Gastrocnemius medialis (tissue), 4 donors: ENCODE measurements at places on chromosomes 7 and 10. TPM values are rescaled to one million over a fixed set of nuclear protein-coding genes. Genes with fewer than 3 reads are reported as not detected.

GRCh38 chr7:55191926-55192692 is 173.0 kb upstream of the LANCL2 start:
- no peak for DNase-seq

- peak; percentile 19 for DNase-seq
Measured at GRCh38 chr7:101386558-101387231, 24.0 kb downstream of the COL26A1 start.

The HECW1 gene
- total RNA-seq: 1.2 TPM

DNA sequence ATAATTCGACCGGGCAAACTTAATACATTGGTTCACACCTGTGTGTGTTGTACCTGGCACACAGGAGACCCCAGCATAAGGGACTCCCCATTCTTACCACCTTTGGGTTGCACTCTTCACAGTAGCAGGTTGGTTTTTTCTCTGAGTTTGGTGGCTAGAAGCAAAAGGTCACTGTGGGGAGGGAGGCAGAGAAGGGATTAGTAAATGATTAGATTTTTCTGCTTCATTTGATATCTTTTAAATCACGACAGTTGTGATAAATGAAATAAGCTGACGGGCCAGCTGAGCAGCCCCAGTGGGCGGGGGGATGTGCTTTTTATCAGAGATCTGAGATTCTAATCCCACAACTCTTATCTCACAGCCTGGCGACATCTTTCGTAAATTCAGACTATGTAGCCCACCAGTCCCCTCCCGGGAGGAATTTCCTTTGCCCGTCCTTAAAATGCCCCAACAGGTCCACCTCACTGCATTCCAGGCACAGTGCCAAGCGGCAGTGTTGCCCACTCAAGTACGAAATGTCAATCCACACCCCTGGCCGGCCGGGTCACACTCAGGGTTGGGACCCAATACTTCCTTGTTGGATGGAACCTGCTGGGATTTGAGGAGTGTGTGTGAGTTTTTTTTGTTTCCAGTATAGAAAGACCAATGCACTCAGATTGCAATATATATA is 10.5 kb upstream of the KCP start:
- no peak for DNase-seq

- no peak for DNase-seq
Measured at GRCh38 chr7:42071372-42072261, 165.4 kb downstream of the GLI3 start.

DNA sequence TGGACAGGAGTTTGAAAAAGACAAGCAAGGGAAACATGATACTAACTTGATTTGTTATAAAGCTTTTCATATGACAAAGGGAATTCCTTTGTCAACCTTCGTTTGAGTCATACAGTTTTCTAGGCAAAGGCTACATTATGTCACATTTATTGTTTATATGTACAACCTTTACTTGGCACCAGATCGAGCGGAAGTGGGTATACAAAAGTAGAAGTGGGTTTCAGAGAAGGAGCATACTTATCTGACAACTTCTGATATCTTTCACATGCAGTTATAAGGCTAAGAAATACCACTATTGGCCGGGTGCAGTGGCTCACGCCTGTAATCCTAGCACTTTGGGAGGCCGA is 11.0 kb downstream of the STMP1 start:
- DNase-seq: no peak

DNA sequence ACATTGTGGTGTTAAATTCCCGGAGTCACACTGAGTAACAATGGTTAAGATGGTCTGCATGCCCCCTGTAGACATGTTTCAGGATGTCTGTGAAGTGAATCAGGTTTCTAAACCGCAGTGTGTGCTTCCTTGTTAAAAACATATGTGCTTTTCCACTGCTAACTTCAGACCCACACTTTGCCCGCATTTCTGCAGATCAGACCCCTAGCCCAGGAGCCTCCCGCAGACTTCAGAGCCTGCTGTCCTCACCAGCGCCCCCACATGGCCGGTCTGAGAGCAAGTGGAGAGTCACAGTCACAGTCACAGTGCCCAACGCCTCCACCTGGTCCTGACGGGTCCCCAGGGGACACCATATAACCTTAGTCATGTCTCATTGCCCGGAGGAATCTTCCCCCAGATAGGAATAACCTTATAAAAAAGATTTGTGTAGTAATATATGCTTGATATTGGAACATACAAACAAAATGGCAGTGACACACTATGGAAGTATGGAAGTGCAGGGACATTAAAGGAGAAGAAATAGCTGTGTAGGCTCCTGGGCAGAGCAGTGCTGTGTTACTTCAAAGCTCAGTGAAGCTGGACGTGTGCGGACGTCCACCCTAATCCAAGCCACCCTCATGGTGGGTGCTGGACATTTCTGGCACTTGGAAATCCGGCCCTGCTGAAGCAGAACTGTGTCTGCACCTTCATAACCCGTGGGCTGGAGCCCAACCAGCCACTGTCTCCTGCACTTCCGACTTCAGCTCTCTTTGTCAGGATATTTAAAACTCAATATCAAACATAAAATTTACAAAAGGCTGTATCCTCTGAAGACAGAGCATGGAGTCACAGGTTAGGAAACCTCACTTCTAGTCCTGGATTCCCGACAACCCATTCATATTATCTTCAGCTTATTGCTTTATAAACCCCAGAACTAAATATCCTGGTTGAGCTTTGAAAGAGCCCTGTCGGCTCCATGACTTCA is 29.0 kb downstream of the GSTO2 start:
- DNase-seq: no peak

DNA sequence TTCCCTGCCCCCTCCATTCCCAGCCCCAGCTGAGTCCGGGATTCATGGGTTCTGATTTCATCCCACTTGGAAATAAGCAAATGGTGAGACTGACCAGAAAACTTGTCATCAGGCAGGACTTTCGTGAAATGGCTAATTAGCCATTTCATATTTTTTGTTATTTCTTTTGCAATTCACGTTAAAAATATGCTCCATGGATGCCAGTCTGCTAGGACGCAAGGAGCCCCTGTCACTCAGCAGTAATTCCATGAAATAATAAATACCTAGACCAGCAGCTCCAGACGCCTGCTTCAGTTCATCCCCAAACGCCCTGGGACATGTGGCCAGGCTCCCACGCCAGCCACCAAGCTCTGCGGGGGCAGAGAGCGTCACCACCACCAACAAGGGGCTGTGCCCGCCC is 111.0 kb downstream of the TRIL start:
- no peak for DNase-seq

The ATG9B gene
- not detected for total RNA-seq

The TMEM130 gene
- not detected for total RNA-seq

DNA sequence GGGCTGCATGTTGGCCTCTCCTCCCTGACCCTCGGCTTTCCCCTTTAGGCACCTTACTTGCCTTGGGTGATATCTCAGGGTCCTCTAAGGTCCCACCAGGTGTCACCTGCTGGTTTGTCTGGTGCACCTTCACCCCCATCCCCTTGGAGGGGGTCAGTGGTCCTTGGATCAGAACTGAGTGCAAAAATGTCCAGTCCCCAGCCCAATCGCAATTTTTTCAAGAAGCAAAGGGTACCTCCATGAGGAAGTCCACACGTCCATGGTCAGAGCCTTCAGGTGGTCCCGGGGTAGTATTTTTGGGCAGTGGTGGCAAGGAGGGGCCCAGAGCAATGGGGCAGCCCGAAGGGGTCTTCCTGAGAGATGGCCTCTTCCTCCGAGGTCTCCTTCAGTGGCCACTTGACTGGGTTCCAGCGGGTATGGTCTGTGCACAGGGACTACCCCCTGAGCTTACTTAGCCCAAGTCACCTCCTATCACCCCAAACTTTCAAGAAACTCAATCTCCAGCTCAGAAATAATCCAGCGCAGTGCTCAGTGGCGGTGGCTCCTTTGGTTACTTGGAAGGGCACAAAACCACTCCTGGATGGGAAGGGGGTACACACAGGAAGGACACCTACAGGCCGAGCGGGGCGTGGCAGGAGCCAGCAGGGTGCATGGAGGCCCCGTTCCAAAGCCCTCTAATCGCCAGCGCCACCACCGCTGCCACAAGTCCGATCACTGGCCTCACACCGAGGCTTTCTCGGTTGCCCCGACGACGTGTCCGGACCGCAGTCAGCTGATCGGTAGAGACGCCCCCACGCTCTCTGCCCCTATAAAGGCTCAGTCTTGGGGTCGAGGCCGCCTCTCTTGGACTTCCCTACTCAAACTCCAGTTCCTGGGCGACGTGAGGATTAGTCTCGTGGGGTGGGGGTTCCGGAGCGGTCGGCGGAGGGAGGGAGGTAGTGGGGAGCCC is 4.5 kb downstream of the SAP25 start:
- no peak for DNase-seq

- DNase-seq: no peak
Measured at GRCh38 chr7:12898004-12898403, 210.6 kb downstream of the ARL4A start.

DNA sequence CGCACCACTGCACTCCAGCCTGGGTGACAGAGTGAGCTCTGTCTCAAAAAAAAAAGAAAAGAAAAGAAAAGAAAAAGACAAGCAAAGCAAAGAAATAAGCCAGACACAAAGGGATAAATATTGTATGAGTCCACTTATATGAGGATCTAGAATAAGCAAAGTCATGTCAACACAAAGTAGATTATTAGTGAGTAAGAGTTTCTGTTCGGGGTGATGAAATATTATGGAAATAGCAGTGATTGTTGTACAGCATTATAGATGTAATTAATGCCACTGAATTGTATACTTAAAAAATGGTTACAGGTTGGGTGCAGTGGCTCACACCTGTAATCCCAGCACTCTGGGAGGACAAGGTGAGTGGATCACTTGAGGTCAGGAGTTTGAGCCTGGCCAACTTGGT is 83.2 kb downstream of the HIP1 start:
- no peak for DNase-seq

- DNase-seq: no peak
Measured at GRCh38 chr7:92872701-92873100, 36.3 kb upstream of the CDK6 start.

The TRIL gene
- 0.25 TPM for total RNA-seq

GRCh38 chr7:80141376-80141775 is 6.7 kb downstream of the GNAI1 start:
- DNase-seq: no peak

The OLAH gene
- not detected for total RNA-seq

The SH2B2 gene
- total RNA-seq: 62.0 TPM

The PON1 gene
- total RNA-seq: 0.31 TPM

GRCh38 chr7:144006029-144006691 is 6.0 kb downstream of the OR6B1 start:
- DNase-seq: no peak

The ASB10 gene
- total RNA-seq: 24.8 TPM

The EBLN1 gene
- total RNA-seq: not detected

- DNase-seq: no peak
Measured at GRCh38 chr10:126551202-126551601, 119.3 kb downstream of the C10orf90 start.

The ZNF92 gene
- total RNA-seq: 3.4 TPM

The PAX4 gene
- not detected for total RNA-seq

GRCh38 chr10:92284112-92284704 is 6.7 kb downstream of the CPEB3 start:
- DNase-seq: no peak

DNA sequence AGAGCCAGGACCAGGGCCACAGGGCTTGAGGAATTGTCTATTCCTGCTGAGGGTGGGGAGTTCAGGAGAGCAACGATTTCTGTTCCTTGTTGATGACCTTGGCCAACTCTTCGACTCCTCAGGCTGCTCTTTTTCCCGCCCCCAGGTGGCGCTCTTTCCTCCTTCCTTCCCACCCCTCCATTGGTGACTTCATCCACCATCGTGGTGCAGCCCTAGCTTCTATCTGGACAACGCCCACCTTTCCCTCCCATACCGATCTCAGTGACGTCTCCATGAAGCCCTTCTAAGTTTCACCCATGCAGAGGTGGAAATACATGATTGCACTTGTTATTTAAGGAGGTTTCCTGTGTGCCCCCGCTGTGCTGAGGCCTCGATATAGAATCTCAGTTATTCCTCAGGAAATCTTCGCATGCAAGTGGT is 22.1 kb upstream of the CARD11 start:
- DNase-seq: no peak

DNA sequence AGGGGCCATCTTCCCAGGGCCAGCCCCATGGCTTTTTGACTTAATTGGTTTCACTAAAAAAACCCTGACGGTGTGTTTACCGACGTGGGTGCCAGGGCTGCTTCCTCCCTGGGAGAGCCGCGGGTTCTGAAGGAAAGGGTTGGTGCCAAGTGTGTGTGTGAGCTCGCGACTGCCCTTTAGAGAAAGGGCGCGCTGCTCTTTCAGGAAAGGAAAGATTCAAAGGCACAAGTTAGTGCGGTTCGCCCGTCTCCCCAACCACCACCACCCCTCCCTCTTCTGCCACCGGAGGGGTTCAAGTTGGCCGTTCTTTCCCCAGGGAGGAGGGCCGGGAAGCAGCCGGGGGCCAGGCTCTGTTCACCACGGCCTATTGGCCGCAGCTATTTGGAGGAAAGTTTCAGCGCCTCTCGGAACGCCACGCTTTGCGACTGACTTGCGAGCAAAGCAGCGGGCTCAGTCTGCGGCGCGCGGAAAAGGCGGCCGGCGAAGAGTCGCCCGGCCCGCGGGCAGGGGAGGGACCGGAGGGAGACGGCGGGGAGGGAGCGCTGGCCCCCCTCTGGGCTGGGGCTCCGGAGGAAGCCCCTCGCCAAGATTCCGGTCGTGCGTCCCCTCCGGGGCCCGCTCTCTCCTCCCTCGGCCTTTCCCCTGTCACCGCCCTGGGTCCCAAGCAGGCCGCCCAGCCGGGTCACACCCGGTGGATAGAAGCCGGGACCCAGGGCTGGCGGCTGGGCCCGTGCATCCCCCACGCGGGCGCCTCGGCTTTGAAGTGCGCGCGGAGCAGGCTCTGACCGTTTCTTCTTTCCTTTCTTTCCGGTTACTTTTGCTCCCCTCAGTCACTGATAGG is 165.9 kb upstream of the PPP1R3A start:
- peak; percentile 52 for DNase-seq

The TMEM236 gene
- total RNA-seq: 0.56 TPM

The INHBA gene
- total RNA-seq: 0.56 TPM

DNA sequence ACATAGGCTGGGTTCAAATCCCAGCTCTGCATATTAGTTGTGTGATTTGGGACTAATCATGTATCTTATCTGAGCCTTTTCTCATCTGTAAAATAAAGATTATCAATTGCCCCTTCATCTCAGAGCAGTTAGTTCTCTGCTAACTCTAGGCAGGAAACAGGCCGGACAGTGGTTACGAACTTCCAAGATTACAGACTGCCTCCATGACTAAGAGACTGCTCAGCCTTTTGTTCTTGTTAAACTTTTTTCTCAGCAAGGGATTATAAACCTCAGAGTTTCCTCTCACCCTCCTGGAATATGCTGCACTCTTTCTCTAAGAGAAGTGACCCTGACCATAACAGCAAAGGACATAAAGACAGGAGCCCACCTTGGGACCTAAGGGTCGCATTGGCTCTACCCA is 52.5 kb upstream of the NFKB2 start:
- no peak for DNase-seq

The CDC14C gene
- not detected for total RNA-seq

The TAS2R5 gene
- 0.98 TPM for total RNA-seq

The HABP2 gene
- 0.60 TPM for total RNA-seq

- no peak for DNase-seq
Measured at GRCh38 chr7:5429253-5429856, 5.7 kb upstream of the TNRC18 start.

The SYT15B gene
- total RNA-seq: 1.6 TPM

GRCh38 chr7:102415685-102416225 is 17.6 kb upstream of the ORAI2 start:
- no peak for DNase-seq
